ENCODE measurements at places on chromosomes 6 and 20.
A peak's percentile ranks its signal among the peaks of the same experiment; 100 is the strongest.

DNA sequence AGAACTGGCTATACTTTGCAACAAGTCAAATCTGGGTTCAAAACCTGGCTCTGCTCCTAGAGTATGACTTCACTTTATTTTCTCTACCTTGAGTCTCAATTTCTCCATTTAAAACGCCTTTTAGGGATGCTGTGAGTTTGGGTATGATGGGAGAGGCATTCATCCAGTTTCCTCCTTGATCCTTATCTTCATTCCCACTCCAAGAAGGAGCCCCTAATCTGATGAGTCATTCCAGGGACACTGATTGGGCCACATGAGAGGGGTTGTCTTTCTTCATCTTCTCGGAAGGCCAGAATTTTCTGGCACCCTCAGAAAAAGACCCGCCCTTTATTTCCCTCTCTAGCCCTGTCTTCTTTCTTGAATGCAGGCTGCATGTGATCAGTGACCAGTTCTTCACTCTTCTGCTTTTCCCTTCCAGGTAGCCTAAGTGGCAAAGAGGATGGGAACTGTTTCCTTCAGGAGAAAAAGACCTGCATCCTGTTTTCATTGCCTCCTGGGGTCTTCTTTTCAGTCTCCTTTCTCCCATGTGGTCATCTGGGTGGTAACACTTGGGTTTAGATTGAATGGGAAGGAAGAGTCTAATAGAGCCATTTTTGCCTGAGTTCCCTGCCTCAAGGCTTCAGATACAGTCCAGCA is 32.1 kb upstream of the PNRC1 start:
- no peak for DNase-seq

DNA sequence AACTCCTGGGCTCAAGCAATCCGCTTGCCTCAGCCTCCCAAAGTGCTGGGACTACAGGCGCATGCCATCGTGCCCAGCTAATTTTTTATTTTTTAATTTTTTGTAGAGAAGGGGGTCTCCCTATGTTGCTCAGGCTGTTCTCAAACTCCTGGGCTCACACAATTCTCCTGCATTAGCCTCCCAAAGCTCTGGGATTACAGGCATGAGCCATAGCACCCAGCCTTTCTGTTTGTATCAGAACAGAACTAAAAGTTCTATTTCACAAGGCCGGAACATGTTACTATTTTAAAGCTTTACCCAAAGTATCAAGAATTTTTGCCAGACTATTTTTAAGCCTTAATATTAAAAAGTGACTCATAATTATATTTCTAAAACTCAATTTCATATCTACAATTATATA is 42.4 kb downstream of the NDRG3 start:
- no peak for DNase-seq

DNA sequence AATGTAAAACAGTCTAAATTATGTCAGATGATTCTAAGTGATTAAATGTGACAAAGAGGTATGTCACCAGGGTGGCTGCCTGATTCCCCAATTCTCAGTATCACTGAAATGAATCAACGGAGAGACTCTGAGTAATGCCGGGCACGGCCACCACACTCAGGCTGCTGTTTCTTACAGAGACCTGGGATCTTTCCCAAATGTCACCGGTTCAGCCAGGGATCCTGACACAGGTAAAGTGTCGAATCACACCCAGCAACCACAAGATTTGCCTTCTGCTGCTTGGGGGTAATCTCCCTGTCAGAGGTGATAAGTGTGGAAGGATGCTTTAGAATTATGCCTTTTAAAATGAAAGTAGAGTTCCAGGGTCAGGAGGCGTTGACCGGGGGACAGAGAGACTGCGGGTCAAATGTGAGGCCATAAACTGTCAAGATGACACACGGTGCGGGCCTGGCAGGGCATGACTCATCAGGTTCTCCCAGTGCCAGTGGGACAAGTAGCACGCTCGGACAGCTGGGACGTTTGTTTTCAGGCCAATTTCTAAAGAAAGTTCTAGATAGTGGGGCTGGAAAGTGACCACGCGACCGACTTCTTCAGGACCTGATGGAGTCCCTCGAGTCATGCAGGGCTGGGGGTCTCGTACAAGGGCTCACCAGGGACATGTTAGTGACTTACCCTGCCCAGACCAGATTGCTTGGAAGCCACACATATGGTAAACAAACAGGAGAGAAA is 48.9 kb downstream of the PRDM1 start:
- no peak for DNase-seq

- peak; percentile 66 for DNase-seq
These were observed 192.0 kb downstream of the PREX1 start for GRCh38 chr20:48635791-48636267.

DNA sequence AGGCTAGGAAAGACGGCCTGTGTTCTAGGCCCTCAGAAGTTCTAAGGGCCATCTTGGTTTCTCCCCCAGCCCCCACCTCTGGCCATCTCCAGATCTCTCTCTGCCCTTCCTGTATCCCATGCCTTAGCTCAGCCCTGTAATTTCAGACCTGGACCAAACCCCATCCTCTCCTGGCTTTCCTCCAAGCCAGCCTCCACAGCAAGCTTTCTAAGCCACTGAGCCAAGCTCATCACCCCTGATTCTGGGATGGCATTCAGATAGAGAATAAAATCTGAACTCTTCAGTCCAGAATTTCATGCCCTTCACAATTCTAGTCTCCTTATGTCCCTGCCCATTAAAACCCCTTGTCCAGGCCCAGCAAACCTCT is 18.9 kb upstream of the CCM2L start:
- no peak for DNase-seq

GRCh38 chr6:71533939-71534379 is 245.3 kb downstream of the OGFRL1 start:
- peak; percentile 8 for DNase-seq

DNA sequence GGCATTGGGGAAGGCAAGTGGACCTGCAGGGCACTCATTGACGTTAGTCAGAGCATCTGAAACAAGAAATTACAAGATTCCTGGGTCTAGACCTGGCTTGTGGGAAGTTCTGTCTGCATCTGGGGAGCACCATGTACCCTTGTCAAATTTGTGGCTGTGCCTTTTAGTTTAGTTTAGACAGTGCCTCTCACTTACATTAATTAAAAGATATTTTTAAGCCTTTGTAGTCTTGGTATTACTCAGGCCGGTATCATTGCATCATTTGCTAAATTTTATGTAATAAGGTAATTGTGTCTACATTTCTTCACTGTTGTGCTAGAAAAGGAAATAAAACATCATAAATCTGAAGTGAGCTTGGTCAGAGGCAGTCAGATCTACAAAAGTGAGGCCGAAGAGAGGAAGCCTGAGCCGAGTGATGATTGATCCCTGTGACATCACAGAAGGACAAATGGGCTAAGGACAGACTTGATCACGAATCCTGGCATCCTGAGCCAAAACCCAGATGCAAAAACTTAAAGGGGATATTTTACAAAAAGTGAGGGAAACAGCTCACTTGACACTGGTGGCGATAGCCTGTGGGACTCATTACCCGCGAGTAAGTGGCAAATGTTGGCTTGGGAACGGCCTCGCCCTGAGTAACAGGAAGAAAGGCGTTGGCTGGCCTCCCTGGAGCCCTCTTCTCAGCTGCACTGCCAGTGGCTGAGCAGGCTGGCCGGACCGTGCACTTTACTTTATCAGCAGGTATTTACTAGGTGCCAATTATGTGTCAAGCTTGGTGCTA is 106.5 kb downstream of the TCP11 start:
- DNase-seq: peak; percentile 21

- no peak for DNase-seq
These were observed 70.6 kb downstream of the SGK1 start for GRCh38 chr6:134247231-134247833.

DNA sequence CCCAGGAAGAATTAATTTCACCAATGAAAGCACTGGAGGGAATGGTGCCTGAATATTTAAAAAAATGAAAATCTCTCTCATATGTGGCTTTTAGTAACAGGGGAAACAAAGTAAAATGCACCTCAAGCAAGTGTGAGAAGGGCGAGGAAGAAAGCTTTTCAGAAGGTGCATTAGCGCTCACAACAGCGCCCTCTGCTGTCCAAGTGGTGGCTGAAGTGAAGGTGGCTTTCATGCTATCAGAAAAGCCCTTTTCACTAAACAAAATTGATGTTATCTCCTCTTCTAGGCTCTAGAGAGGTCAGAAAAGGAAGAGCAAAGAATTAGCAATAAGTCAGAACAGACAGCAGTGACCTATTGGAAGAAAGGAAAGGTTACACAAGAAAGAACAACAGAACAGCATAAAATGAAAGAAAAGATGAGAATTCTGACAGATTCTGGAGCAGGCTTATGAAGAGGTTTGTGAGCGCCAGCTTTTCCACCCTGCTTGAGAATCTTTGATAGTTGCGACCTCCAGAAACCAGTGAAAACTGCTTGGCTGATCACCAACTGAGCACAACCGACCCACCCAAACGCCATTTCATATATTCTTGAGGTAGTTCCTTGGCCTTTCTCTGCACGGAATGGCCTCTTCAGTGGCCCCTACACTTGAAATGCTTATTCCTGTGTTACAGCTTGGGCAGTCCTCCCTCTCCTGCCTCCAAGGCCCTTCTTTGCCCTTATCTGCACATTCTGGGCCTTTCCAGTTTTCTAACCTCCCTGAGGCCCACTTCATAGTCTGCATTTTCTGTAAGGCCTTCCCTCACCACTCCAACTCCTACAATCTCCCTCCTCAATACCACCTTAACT is 45.3 kb downstream of the SMLR1 start:
- DNase-seq: peak; percentile 13

GRCh38 chr6:4802312-4802935 is 26.2 kb downstream of the CDYL start:
- no peak for DNase-seq

DNA sequence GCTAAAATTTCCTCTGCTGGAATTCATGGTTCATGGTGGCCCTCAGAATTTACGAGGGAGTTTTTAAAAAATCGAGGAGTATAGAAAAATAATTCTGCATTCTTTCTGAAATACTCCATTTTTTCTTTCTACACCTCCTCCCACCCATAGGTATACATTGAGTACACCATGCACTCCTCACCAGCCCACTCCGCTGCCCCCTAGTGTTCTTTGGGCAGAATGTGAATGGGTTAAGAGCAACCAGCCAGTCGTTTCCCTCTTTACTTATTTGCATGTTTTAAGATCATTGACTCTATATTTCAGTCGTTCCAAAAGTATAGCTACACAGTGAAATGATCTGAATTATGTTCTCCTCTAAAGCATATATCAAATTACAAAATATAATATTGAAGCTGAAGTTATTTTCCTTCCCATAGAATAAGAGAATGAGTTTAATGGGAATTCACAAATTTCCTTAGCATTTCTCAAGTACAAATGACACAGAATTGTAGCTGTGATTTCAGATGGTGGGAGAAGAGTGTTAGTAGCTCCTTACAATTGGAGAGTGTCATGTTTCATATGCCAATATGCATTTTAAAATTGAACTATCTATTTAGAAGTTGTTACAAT is 977.7 kb upstream of the SLC35B3 start:
- DNase-seq: no peak

DNA sequence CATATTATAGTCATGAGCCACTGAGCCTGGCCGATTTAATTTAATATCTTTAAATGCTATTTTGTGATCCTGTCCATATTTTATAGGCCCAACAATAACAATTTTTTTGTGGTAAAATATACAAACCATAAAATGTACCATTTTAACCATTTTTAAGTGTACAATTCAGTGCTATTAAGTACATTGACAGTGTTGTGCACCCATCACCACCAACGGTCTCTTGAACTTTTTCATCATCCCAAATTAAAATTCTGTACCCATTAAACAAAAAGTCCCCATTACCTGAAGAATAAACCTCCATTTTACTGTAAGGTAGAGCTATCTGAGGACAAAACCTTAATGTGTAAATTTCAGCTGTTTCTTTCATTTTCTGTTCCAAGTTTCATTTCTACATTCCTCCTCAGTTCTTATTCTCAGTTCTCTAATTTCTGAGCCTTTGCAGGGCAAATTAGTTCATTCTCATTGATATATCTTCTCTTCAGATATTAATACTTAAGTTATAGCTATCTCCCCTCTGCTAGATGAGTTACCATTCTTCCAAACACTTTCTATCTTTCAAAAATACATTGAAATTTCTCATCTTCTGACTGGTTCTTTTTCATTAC is 10.3 kb downstream of the MTO1 start:
- no peak for DNase-seq

GRCh38 chr20:61347443-61347842 is 95.4 kb downstream of the CDH4 start:
- no peak for DNase-seq

DNA sequence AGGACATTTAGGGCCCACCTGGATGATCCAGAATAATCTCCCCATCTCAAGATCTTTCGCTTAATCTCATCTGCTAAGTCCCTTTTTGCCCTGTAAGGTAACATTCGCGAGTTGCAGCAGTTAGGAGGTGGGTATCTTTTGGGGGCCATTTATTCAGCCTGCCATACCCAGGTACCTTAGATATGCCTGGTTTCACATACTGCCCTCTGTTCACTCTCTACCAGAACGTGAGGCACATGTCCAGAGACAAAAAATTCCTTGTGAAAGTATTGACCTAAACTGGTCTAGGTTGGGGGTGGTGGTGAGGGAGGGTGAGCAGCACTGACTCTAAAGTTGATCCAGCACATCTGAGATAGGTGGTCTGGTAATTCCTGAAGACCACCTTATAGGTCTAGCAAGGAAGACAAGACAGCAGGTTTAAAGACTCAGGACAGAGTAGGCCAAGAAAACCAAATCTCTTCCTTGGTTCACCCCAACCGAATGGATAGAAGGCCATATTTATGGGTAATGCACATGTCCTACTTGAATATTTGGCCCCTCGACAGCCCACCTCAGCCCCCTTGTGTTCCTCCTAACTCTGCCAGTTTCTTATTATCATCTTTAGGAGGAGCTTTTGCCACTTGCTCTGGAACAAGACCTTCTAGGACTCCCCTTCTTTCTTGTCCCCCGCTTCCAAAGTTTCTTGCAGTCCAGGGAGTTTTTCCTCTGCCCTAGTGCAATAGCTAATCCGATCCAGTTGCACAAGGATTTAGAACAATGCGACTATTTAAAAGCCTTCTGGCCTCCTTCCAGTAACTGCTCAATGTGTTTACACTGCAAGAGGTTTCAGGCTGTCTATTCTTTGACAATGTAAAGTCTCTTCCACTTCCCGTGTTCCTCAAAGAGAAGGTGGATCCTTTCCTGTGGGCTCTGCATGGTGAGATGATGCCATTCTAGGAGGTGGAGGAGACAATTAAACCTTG is 213.0 kb upstream of the LAMP5 start:
- DNase-seq: peak; percentile 46

DNA sequence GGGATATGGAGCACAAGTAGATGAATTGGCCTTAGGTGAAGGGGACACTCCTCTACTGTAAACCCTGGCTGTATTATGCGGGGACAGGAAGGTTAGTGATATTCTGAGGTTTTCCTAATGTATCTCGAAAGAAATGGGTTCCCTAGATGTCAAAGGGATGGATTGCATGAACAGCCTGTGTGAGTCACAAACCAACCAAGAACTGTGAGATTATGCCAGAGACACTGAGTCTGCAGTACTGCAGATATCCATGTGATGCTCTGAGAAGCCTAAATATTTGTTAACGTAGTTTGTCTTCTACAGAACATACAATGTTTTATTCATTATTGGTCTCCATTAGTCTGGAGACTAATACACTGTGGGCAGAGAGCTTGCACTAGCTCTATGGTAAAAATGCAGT is 182.2 kb downstream of the AKAP7 start:
- DNase-seq: no peak

GRCh38 chr6:121823437-121823851 is 388.0 kb downstream of the GJA1 start:
- no peak for DNase-seq

- no peak for DNase-seq
These were observed 34.9 kb downstream of the RNF24 start for GRCh38 chr20:3980260-3981131.

All from NCI-H510A treated with DMSO at 0.1 percent for 48 hours (cell line).